Left colon (tissue), 2 donors: ENCODE measurements at places on chromosomes 2 and 18.

GRCh38 chr2:157447031-157447430 lies 3.1 kb upstream of the CYTIP start:
- no peak for DNase-seq

DNA sequence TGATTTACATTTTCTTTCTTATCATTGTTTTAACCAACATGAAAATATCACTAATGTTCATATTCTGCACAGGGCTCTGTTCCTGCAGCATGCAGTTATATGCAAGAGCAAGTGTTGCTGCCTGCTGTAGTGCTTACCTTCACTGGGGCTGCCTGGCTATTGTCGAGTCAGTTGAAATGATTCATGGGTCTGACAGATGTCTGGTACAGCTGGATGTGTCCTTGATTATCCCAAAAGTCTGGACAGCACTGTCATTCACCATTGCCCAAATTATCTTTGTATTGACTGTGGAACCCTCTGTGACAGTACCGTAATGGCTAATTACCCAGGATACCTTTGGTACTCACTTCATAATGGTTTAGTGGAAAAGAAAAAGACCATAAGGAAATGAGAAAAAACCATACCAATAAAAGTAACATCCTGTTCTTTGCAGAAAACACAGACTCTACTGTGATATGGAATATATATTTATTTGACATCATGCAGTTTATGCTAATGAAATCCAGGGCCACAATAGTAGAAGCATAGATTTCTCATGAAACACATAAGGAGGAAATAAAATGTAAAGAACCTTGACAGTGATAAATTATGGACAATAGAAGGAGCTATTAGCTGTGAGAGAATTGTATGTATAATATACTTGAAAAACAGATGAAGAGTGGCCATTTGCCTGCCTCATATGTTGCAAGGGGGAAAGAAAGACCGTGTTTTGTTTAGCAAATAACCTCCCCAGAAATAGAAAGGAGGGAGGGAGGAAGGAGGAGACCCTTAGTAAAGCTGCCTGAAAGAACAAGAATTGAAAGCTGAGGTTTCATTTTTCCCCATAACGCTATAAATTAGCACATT lies 249.8 kb upstream of the ATP5MC3 start:
- no peak for DNase-seq

DNA sequence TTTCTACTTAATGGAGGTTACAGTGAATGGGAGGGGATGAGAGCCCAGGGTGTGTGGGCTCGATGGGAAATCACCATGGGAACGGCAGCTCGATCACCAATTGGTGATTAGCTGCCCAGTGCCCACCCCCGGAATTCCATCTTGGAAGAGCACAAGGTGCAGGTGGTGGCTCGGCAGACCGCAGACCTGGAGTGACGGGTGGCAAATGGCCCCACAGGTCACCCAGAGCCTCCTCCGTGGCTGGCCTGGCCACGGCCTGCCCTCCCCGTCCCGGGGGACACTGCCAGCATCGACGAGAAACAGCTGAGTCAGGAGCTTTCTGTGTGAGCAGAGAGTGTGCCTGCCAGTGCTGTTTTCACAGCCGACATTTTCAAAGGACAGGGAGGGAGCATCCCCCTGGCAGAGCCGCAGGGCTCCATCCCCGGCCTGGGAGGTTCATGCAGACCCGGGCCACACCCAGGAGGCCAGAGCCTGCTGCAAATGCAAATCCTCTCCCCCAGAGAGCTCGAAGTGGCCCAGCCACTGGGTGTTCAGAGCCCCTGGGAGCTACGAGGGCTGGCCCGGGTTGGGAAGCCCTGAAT lies 176.4 kb upstream of the MYT1L start:
- DNase-seq, result no peak

DNA sequence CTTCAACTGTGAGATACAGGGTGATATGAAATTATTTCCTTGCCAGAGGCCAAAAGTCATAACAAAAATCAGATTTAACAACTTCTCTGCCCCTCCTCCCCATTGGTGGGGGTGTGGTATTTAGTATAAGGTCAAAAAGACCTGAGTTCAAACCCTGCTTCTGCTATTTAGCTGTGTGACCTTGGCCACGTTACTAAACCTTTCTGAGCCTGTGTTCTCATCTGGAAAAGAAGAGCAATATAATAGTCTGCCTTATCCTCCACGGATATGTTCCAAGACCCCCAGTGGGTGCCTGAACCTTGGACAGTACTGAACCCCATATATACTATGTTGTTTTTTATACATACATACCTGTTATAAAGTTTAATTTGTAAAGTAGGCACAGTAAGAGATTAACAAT lies 3.7 kb downstream of the CDC42EP3 start:
- DNase-seq, result no peak

GRCh38 chr2:30940839-30941238 lies 133.6 kb upstream of the CAPN13 start:
- DNase-seq, result no peak

DNA sequence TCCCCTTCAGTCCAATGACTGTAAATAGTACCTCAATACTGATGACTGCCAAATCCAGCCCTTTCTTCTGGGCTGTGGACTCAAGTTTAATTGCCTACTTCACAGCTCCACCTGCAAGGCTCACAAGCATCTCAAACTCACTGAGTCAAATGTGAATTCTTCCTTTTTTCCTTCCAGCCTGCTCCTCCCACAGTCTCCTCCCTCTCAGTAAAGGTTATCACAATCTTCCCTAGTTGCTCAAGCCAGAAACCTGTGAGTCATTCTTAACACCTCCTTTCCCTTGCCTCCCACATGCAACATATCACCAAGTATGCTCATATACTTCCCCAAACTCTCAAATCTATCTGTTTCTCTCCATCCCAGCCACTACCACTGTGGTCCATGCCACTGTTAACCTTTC lies 3.7 kb upstream of the MFSD6 start:
- no peak for DNase-seq
